Karpas-422 (cell line): ENCODE measurements at places on chromosomes 2 and 18. TPM values are rescaled to one million over a fixed set of nuclear protein-coding genes. Genes with fewer than 3 reads are reported as not detected.

DNA sequence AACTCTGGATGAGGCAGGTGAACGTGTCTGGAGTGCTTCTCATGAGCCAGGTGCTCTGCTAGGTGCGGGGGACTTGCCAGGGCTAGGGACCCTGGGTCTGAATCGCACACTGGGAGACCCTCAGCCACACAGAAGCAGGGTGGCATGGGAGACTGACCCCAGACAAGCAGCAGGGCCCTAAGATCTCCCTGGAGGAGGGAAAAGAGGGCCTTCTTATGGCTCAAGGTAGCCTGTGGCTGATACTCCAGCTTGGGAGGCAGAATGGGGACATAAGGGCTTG is 12.8 kb upstream of the CIB4 start:
- DNase-seq: no peak

DNA sequence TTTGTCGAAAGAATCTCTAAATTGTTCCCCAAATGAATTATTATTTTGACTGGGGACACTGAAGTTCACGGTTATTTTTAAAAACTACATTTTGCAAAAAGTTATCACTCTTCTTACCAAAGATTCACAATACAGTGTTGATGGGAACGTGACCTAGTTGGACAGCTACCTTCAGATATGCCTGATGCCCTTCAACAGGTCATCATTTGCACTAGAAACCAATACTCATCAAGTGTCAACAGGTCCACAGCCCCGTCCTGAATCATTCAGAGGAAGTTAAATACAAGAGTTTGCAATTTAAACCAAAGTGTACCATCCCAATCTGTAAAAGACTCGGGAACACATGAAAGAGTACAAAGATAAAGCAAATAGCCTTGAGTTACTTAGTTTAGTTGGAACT is 28.3 kb downstream of the BCL2 start:
- DNase-seq: no peak

GRCh38 chr2:74428675-74429074 is 7.1 kb downstream of the WDR54 start:
- no peak for DNase-seq

DNA sequence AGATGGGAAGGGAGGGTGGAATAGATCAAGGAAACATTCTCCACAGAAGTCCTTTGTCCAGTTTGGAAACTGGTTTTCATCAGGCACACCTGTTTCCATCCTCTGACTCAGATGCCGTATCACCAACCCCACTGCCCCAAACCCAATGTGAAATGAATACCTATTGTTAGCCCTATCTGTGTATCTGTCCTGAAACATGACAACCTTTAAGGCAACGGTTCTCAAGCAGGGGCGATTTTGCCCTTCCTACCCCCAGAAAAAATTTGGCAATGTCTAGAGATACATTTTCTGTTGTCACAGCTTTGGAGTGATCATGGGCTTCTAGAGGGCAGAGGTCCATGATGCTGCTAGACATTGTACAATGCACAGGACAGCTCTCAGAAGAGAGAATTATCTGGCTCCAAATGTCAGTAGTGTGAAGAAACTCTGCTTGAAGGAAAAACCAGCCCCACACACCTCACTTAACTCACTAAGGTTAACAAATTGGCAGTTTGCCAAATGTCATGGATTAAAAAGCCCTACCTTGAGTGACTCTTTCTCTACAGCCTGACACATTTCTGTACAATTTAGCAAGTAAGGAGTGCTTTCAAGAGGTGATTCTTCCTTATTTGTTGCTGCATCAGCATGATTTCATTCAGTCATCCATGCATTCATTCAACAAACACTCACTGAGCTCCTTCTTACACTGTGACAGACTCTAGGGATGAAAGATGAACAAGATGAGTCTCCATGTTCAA is 3.4 kb downstream of the SCTR start:
- DNase-seq: no peak

- no peak for DNase-seq
Measured at GRCh38 chr2:208311954-208312353, 45.9 kb downstream of the PIKFYVE start.

- DNase-seq: no peak
Measured at GRCh38 chr2:230687498-230687897, 25.1 kb upstream of the CAB39 start.

- DNase-seq: no peak
Measured at GRCh38 chr2:54855434-54855833, 132.0 kb downstream of the EML6 start.

- no peak for DNase-seq
Measured at GRCh38 chr2:197975931-197976519, 171.6 kb downstream of the PLCL1 start.

KYNU gene
- 0.75 and 1.8 TPM in 2 replicates for total RNA-seq

DNA sequence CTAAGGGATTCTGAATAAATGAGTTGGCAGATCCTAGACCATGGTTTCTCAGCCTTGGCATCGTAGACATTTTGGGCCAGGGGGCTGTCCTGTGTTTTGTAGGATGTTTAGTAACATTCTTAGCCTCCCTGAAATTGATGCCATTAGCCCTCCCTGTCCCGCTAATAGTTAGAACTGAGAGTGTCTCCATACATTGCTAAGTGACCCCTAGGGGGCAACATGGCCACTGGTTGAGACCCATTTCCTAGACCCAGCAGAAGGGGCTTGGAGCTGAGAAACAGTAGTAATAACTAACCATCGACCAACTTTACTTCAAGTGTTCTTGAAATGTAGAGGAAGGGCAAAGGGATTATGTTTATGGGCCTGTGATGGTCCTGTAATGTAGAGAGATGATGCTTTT is 40.8 kb downstream of the KCMF1 start:
- DNase-seq: no peak

DNA sequence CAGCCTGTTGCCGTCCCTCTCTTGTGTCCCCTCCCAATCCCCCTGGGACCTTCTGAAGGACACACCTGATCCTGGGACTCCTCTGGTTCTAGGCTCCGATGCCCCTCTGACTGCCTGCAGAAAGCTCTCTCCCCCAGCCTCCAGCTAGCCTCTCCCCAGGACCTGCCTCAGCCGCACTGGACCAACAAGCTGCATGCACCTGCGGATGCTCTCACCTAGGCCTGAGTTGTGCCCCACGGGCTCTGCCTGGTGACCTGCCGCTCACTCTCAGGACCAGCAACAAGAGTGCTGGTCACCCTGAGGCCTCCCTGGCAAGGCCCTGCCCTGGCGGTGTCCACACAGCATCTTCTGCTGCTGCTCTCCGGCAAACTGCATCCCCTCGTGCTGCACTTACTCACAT is 63.0 kb downstream of the EIPR1 start:
- DNase-seq: no peak

MBD2 gene
- 53.5 and 61.3 TPM in 2 replicates for total RNA-seq

GRCh38 chr18:49175071-49175470 is 224.3 kb upstream of the SMAD7 start:
- DNase-seq: no peak

GRCh38 chr18:48539406-48540250 is 797 bp downstream of the CTIF start:
- peak; percentile 44 for DNase-seq

ACMSD gene
- not detected in 2 replicates for total RNA-seq
